Amniotic epithelial cell (primary cell): ENCODE measurements at places on chromosomes 13 and 19.
A peak's percentile ranks its signal among the peaks of the same experiment; 100 is the strongest.

GRCh38 chr19:55257461-55258420 is 1.1 kb downstream of the PPP6R1 start:
- peak; percentile 14 for DNase-seq

GRCh38 chr13:79405501-79405830 is 589 bp downstream of the RBM26 start:
- DNase-seq, result no peak

DNA sequence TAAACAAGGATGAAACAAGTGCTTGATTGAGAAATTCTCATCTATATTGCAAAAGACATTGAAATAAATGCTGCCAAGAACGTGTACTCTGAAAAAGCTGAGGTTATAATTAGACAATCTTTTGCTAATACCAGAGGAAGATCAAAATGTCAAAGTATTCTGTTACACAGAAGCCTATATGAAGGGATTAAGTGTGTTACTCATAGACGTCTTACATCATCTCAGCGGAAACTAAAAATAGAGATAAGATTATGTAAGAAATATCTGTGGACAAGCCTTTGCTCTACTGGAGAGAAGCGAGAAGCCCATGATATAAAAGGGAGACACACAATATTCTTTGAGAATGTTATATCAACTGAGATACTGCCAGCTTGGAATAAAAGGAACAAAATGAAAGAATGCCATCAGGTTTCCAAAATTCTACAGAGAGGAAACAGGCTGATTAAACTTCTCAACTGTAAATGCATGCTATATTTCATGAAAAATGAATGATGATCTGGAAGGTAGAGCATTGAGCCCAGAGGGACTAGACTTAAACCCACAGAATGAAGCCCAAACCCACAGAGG is 699.0 kb downstream of the GPC5 start:
- peak; percentile 81 for DNase-seq

GRCh38 chr19:44924243-44924725 is 9.9 kb downstream of the APOC1 start:
- no peak for DNase-seq

GRCh38 chr13:27044837-27045570 is 126.6 kb downstream of the USP12 start:
- DNase-seq, result no peak

GRCh38 chr19:40286235-40286970 is 1.3 kb upstream of the AKT2 start:
- DNase-seq, result no peak

DNA sequence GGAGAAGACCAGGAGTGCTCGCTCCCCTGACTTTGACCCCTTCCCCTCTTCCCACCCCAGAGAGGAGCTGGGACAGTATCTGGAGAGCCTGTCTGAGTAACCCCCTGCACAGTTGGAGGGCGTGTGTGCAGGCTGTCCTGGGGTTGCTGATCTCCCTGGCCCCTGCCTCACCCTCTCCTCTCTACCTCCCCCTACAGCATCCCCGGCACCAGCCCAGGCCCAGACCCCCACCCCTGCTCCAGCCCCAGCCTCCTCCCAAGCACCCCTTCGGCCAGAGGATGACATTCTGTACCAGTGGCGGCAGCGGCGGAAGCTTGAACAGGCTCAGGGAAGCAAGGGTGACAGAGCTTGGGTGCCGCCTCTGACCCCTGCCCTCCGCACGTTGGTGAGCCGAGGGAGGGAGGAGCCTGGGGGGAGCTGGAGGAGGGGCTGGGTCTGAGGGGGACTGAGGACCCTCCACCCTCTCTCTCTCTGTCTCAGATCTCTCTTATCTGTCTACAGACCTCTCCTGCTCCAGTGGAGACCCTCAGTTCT is 8.7 kb downstream of the PROSER3 start:
- DNase-seq, result no peak

DNA sequence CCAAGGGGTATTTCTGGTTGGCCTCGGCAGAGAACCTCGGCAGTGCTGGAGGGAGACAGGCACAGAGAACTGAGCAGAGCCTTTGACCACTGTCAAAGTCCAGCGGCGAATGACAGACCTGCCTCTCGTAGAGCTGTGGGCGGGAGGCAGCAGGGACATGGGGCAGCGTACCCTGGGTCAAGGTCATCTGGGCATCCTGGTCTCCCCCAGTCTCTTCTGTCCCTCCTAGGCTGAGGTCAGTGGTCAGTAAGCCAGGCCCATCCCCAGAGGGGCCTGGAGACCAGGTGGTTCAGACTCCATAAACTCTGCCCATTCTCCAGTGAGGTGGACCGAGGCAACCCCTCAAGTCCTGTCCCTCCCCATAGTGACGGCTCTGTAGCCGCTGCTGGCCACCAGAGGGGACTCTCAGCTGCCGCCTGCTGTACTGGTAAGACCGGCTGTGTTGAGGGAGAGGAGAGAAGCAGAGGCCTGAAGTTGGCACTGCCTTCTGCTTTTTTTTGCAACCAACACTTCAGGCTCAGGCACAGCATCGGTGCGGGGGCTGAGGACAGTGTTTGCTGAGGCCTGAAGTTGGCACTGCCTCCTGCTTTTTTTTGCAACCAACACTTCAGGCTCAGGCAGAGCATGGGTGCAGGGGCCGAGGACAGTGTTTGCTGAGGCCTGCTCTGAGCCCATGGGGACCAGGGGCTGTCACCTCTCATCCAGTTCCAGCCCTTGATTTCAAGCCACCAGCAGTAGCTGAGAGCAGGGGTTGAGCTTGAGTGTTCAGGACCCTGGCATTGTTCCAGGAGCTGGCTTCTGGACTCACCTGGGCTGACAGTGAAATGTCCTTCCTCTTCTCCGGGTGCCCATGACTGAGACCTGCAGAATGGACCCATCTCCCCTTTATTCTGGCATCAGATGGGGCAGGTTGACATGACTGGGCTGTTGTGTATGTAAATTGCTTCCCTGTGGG is at the start of gene PGLYRP2:
TSS of gene PGLYRP2 (minus strand) at position 111 of the 955 bp plus-strand sequence. CDS start 130 bp downstream, outside the sequence.
- DNase-seq, result no peak

GRCh38 chr13:44365899-44366298 is 7.7 kb upstream of the SERP2 start:
- no peak for DNase-seq

- DNase-seq, result no peak
Observed at GRCh38 chr13:22107549-22107948, 436.7 kb downstream of the FGF9 start.

DNA sequence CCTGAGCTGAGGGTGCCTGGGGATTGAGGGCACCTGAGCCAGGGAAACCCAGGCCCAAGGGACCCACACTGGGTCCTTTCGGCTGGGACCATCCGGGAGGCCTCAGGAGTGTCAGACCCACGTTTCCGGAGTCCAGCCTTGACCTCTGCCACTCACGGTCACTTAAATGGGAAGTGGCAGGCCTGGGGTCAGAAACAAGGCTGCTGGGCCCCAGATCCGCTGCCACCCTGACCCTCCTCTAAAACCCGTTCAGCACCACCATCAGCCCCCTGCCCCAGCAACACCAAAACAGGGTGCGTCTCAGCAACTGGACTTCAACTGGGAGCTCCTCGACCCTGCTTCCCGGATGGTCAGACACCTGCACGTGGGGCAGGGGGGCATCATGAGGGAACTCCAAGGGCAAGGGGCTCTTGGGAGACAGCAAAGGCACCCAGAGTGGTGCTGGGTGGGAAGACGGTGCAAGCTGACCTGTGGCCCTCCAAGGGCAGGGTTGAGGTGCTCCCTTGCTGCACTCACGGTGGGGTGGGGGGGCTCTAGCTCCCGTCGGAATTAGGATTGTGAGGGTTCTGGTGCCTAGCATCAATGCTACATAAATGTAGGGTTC is 1.2 kb upstream of the PLPP2 start:
- DNase-seq, result no peak

GRCh38 chr13:28408235-28408848 is 86.6 kb downstream of the FLT1 start:
- peak; percentile 38 for DNase-seq

DNA sequence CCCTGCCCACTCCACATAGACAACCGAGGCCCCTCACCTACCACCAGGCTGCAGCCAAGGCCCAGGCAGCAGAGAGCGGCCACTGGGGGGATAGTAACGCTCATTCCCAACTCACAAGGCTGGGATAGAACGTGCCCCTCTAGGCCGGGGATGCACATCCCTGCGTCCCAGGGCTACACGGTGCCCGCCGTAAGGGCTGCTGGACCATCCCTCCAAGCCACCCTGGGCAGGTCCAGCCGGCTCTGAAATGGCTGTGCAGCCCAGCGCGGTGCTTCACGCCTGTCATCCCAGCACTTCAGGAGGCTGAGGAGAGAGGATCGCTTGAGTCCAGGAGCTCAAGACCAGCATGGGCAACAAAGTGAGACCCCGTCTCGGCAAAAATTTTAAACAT is 3.2 kb downstream of the REXO1 start:
- no peak for DNase-seq

DNA sequence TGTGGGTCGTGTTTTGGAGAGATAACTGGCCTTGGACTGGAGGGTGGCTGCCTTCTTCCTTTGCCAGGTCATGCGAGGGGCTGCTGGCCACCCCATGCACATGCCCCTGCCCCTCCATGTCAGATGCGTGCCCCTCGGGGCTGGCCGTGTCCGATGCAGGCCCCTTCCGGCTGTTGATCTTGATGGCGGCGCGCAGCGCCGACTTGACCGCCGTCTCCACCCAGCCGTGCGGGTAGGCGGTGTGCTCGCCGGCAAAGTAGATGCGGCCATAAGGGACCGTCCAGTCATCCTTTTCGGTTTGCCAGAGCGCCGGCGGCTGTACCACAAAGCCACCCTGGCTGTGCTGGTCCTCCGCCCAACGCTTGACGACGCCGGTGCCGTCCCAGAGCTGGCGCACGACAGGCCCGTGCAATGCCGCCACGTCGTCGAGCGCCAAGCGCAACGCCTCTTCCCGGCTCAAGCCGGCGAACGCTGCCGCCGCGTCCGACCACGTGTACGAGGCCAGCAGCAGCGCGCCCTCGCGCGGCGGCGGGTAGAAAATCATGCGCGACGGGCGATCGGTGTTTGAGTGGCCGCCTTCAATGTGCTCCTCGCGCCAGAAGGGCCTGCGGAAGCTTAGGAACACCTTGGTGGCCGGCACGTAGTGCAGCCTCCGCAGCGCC is 6.9 kb downstream of the IL4I1 start:
- peak; percentile 65 for DNase-seq

- no peak for DNase-seq
Observed at GRCh38 chr13:25172303-25172630, 179 bp upstream of the AMER2 start.

DNA sequence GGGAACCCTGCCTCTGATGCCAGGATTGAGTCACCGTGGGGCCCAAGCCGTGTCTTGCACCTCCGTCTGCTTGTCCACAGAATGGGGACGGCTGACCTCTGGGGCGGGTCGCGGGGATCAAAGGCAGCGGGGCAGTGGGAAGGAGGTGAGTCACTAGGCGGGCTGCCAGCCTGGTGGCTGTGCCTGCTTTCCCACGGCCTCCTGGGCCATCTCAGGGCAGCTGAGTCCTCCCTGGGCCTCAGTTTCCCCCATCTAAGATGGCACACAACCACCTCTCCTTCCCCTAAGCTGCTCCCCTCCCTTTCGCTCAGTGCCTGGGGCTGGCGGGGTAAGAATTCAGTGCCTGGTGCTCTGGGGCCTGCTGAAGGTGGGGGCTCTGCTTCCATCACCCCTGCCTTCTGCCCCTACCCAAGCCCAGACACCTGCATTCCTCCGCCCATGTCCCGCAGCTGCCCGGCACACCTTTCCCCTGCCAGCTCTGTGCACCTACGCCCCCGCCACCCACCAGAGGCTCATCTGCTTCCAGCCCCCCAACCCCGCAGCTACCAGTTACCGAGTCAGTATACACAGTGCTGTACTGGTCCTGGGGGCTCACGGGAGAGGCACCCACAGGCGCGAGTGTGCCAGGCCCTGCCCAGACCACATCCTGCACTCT is 3.5 kb downstream of the MKNK2 start:
- peak; percentile 39 for DNase-seq

DNA sequence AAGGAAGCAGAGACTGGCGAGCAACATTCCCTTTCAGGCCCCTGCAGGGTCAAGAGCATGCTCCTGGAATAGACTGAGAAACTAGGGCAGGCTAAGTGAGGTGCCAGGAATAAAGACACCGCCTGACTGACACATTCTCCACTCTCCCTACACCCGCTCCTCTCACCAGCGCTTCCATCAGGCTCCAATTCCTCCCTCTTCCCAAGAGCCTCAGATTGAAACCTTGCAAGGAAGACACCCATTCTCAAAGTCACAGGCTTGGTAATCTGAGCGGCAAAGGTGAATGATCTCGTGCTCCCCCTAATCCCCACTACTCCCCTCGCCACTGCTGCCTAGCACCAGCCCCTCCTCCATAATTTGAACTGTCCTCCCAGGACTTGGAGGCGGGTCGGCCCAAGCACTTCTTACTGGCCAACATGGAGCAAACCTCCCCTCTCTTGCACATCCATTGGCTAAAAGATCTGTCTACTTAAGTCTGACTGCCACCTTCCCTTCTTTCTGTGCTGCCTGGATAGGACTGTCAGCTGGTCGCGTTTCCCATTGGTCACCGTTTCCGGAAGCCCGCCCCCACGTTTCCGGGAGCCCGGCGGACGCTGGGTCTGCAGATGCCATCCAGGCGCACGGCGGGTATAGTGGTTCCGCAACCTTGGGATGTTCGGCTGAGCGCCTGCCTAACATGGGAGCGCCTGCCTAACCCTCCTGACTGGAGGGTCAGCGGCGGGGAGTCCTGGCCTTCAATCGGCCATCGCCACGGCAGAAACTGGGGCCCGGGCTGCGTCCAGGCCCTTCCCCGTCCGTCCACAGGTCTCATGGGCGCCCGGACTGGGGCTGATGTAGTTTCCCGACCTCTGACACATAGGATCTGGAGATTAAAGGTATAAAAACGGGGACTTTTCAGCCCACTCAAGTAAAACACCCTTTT is 33.6 kb downstream of the ZNF383 start:
- DNase-seq, result peak; percentile 99

DNA sequence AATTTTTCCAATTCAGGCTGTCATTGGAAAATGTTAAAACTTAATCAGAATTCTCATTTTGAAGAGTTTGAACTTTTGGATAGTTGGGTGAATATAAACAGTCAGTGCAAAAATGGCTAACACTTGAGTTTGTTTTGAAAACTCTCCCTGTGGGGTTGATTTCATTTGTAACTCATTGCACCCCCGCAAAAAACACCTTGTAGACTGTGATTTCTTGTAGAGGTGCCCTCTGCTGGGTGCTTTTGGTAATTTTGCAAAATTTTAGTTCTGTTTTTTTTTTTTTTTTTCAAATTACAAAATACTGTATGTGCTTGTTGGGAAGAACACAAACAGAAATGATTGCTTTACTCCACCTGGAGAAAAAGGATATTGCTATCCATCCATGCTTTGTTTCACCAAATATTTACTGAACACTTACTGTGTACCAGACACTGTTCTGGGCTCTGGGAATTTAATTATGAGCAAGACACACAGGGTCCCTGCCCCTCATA is 28.2 kb upstream of the GPI start:
- peak; percentile 35 for DNase-seq

GRCh38 chr13:44921246-44921877 is 67.9 kb downstream of the NUFIP1 start:
- peak; percentile 71 for DNase-seq

DNA sequence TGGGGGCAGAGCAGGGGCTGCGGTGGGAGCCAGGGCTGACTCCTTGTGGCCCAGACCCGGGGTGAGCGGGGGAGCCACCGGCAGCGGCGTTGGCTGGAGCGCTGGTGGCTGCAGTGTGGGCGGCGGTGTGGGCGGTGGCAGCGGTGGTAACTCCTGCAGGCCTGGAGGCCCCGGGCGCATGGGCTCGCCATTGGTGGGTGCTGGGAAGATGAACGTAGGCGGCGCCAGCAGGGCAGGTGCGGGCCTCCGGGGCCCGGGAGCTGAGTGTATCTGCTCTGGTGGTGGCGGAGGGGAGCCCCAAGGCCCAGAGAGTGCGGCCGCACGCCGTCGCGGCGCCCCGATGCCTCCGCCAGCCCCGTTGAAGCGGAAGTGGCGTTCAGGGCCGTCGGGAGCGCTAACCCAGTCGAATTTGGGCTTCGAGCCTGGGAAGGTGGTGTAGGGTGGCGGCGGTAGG is 2.0 kb downstream of the GGN start:
- DNase-seq, result no peak
